Dorsolateral prefrontal cortex (tissue), 122 donors: ENCODE measurements at places on chromosomes 1 and 21. TPM values are rescaled to one million over a fixed set of nuclear protein-coding genes. Genes with fewer than 3 reads are reported as not detected.
A peak's percentile ranks its signal among the peaks of the same experiment; 100 is the strongest.

RIMKLA gene
- total RNA-seq = 36.6 TPM

GRCh38 chr21:35508139-35508888 lies 459.2 kb upstream of the RUNX1 start:
- DNase-seq = no peak

S100A7A gene
- total RNA-seq = not detected

RSBN1 gene
- total RNA-seq = 21.2 TPM

PGLYRP3 gene
- total RNA-seq = not detected

- DNase-seq = no peak
Observed at GRCh38 chr1:206854401-206855129, 10.9 kb upstream of the IL20 start.

- DNase-seq = no peak
Observed at GRCh38 chr1:162904579-162904978, 43.6 kb upstream of the CCDC190 start.

- no peak for DNase-seq
Observed at GRCh38 chr1:225448146-225448805, 20.4 kb upstream of the LBR start.

DNA sequence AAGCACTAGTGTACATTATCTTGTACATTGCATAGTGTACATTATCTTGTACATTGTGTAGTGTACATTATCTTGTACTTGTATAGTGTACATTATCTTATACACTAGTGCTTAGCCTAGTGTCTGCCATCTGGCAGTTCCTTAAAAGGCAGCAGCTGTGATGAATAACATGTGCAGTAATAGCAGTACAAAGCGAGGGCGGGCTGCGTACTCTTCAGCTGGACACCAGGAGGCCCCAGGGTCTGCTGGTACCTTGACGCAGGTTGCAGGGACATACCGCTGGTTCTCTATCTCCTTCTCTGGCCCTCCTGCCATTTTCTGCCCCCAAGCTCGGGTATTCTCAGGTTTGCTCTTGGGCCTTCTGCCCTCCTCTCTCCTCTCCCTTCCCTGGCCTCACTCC lies 149.6 kb downstream of the SEC16B start:
- DNase-seq = peak; percentile 50

GRCh38 chr1:245052258-245052657 lies 102.5 kb upstream of the KIF26B start:
- no peak for DNase-seq

LRRC38 gene
- 3.7 TPM for total RNA-seq

DNA sequence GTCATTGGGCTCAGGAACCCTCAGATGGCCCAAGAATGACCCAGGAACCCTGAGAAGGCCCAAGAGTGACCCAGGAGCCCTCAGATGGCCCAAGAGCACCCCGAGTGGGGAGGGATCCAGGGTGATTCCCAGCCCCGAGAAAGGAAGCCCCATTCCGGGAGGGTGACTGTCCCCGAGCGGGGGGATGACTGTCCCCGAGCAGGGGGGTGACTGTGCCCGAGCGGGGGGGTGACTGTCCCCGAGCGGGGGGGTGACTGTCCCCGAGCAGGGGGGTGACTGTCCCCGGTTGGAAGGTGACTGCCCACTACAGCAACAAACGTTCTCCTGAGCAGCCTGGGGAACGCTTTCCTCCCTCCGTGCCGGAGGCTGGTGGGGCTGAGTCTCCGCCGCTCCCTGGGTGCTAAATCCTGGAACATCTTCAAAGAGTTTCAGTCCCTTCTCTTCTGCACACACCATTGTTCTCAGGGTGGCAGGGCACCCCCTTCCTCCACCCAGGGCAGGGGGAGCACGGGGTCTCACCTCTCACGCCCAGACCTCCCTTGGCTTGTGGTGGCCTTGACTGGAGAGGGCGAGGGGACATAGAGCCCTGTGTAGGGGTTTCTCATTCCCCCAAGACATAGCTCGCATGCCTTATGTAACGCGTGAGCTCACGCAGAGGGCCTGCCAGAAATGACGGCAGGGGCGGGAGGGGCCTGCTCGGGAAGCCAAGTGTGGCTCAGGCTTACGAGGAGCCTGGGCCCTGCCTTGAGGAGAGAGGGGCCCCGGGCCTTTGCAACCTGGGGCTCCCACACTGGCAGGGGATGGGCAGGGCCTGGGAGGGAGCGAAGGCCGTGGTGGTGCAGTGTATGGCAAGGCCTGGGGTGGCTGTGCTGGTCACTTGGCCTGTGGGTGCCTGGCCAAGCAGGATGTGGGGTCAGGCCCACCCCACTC lies 14.3 kb upstream of the SKI start:
- DNase-seq = peak; percentile 89

GRCh38 chr21:32349333-32349944 lies 43.4 kb downstream of the URB1 start:
- no peak for DNase-seq

DCDC2B gene
- total RNA-seq = not detected

LORICRIN gene
- not detected for total RNA-seq

GRCh38 chr1:36864823-36865601 lies 169.3 kb downstream of the GRIK3 start:
- DNase-seq = no peak

- DNase-seq = peak; percentile 59
Observed at GRCh38 chr1:117336088-117336817, 31.0 kb upstream of the MAN1A2 start.

DNA sequence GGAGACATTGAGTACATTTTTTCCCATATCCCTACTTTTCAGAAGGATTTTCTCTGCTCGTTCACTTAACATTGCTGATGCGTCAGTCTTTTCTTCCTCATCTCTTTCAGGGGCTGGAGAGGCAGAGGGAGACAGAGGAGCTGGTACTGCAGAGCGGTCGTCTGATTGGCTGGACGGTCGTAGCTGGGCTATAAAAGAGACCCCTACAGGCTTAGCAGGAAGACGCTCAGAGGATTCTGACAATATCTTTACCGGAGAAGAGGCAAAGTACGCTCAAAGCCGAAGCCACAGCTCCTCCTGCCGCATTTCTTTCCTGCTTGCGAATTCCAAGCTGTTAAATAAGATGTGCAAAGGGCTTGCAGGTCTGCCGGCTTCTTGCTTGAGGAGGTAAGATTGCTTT lies at the start of gene RGS4:
Gene RGS4 (plus strand): TSS at position 220 of the 400 bp plus-strand sequence. CDS start 124 bp downstream, at position 344.
- DNase-seq = peak; percentile 85

DNA sequence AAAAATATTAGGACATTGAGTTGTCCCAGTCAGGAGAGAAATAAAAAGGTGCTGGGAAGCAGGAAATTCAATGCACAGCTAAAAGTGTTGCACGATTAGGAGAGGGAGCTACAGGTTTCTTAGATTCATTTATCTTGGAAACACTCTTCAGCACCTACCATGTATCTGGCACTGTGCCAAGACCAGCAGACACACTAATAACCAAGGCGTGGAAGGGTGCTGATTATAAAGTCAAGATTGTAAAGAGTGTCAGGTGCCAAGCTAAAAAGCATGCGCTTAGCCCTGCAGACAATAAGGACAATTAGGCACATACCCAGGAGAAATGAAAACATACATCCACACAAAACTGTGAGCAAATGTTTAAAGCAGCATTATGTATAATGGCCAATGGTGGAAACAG lies 129.9 kb downstream of the DSCAM start:
- DNase-seq = no peak

DNA sequence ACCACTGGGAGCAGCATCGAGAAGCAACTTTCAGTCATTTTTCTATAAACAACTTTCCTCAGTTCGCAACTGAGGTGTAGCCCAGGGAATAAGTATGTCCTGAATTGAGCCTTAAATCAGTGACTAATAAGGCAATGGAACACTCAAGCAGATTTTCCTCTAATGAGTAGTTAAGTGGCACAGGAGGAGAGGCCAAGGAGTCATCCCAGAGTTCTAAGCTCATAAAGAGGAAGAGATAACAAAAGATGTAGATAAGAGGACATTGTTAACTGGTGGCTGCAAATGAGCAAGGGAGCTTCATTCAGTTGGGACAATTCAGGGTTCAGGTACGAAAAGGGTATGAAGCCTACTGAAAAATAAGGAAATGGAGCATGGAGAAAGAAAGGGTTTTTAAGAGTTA lies 64.5 kb downstream of the LRRC40 start:
- no peak for DNase-seq

DNA sequence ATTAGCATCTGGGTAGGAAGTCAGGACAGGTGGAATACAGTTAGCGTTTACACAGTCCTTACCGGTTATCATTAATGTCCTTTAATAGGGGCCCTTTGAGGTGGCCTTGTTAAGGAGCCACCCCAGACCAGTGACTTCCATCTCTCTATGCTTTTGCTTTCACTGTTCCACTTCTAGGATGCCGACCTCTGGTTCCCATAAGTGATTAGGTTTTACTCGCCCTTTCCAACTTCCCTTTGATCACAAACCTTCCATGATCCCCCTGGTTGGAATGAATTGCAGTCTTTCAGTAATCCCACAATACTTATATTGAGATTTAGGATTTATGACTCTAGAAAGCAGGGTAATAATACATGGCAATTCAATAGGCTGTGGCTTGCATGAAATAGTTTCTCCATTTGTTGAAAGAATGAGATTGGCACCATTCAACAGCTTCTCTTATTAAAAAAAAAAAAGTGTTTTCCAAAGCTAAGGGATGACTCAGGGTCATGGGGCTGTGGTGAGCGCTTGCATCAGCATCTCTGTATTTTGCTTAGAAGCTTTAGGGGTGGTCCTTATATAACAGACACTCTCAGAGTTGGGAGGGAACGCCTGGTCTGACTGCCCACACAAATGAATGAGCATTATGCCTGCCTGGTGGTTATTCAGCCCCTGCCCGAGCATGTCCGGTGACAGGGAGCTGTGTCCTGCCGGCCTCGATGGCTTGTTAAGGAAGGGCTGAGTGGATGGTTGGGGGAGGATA lies 110.5 kb downstream of the CNIH3 start:
- no peak for DNase-seq

- no peak for DNase-seq
Observed at GRCh38 chr1:118252624-118253023, 67.6 kb upstream of the SPAG17 start.

DNA sequence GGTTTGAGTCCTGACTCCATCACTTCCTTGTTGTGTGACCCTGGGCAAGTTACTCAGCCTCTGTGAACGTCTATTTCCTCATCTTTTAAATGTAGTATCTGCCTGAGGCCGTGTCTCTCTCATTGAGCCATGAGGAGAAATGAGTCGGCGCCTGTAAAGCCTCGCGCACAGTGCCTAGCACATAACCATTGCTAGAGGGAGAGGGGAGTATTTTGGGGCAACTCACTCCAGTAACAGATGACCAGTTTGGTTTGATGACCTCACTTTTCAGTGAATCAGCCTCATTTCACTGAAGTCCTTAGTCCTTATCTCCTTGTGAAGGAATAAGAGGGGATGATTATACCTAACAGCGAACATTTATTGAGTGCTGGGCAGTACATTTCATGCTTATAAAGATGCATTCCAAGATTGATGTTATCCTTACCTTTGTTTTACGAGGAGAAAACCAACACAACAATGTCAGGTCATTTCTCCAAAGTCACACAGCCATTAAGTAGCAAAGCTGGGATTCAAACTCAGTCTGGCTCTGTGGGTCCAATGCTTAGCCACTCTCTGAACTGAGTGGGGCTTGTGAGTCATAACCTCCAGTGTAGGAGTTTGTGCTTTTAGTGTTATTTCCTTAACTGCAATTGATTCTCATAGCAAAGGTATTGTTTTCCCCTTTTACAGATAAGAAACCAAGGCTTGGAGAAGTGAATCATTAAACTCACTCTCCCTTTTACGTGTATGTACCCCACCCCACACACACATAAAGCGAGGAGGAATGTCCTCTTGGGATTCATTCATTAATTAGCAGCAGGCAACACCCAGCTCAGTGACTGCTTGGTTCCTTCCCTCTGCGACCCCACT lies 25.9 kb downstream of the KCNC4 start:
- DNase-seq = no peak

- DNase-seq = no peak
Observed at GRCh38 chr1:198540580-198540979, at the start of gene ATP6V1G3. Gene ATP6V1G3 (minus strand): TSS chr1:198540680. CDS start chr1:198540650, 30 bp downstream.

PLEKHG5 gene
- 59.9 TPM for total RNA-seq

- no peak for DNase-seq
Observed at GRCh38 chr1:115877511-115877910, 36.6 kb upstream of the NHLH2 start.

NCAM2 gene
- 189 TPM for total RNA-seq

- no peak for DNase-seq
Observed at GRCh38 chr1:65890201-65890843, 97.6 kb downstream of the PDE4B start.

DNA sequence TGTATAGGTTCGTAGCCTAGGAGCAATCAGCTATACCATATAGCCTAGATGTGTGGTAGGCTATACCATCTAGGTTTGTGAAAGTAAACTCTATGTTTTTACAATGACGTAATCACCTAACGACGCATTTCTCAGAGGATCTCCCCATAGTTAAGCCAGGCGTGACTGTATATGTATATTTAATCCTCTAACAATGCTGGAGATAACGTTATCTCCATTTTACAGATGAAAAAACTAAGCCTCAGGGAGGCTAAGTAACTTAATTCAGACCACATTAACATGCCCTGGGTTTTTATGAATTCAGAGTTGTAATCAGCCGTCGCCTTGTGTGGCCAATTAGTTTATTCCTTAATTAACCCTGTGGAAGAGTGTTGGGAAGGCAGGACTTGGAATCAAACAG lies 107.7 kb upstream of the PLXNA2 start:
- no peak for DNase-seq

SLC35D1 gene
- 8.1 TPM for total RNA-seq

GRCh38 chr1:209710847-209711246 lies 6.2 kb downstream of the HSD11B1 start:
- no peak for DNase-seq

BRDT gene
- total RNA-seq = not detected

DNA sequence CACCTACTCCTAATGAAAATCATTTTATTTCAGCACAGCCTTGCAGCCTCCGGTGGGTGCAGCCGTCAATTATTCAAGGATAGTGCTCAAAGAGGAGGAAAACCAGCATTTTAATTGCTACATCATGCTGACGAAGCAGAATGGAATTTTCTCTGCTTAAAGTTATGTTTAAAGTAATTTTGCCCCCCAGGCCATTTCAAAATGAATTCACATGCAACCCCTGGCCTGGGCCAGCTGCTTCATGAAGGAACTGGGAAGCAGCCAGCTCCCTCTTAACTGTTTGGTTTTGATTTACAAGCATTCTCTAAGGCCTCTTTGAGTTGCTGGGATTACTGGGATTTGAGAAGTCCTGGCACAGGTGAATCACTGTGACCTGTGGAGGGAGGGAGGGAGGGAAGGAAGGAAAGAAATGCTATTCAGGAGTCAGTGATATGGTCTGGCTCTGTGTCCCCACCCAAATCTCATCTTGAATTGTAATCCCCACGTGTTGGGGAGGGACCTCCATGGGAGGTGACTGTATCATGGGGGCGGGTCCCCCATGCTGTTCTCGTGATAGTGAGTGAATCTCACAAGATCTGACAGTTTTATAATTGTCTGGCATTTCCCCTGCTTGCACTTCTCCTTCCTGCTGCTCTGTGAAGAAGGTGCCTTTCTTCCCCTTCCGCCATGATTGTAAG lies 66.0 kb downstream of the PGBD5 start:
- no peak for DNase-seq

DNA sequence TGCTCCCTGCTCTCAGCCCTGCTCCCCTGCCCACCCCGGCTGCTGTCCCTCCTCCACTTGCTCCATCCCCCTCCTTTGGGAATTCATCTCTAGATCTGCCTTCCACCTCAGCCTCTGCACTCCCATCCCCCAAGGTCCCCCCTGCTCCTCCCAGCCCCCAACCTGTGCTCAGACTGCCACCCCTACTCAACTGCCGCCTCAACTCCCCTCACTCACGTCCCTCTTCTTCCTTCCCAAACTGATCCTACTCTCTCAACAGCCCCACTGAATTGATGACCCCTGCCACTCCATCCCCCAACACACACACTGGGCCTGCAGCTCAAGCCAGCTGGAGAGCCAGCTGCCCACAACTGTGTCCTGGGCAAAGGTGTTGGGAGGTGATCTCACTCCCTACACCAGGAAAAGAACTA lies 15.8 kb upstream of the ETV3L start:
- no peak for DNase-seq

RNU1-2 gene
- total RNA-seq = 5,445 TPM

GRCh38 chr1:15405106-15405850 lies 4.4 kb upstream of the EFHD2 start:
- DNase-seq = no peak
